ENCODE measurements at places on chromosomes 6 and 20. TPM values are rescaled to one million over a fixed set of nuclear protein-coding genes. Genes with fewer than 3 reads are reported as not detected.

Gene HLA-DQA2
- polyA plus RNA-seq = not detected

Gene NKAIN2
- 0.38 TPM for polyA plus RNA-seq

Gene PHACTR3
- polyA plus RNA-seq = under 0.01 TPM

Gene POU5F1
- polyA plus RNA-seq = not detected

Gene C20orf144
- 0.12 TPM for polyA plus RNA-seq

Gene SLC35D3
- polyA plus RNA-seq = not detected

Gene GHRH
- polyA plus RNA-seq = not detected

Gene LKAAEAR1
- not detected for polyA plus RNA-seq

Gene TBX18
- polyA plus RNA-seq = under 0.01 TPM

Gene PLEKHG1
- 4.2 TPM for polyA plus RNA-seq

Gene IRF4
- polyA plus RNA-seq = 0.60 TPM

Gene F13A1
- 45.6 TPM for polyA plus RNA-seq

Gene FAM83D
- polyA plus RNA-seq = 14.9 TPM

Gene SDHAF4
- 18.7 TPM for polyA plus RNA-seq

Gene ASIP
- polyA plus RNA-seq = 0.38 TPM

Gene UNC5CL
- 6.0 TPM for polyA plus RNA-seq

Gene VWA7
- 6.0 TPM for polyA plus RNA-seq

Gene PHACTR1
- 7.4 TPM for polyA plus RNA-seq

Gene LAMA2
- polyA plus RNA-seq = 9.6 TPM

Gene EGFL8
- 2.3 TPM for polyA plus RNA-seq

Gene BCAS1
- 198 TPM for polyA plus RNA-seq

Gene DDX27
- 16.8 TPM for polyA plus RNA-seq

Gene RWDD2A
- polyA plus RNA-seq = 2.3 TPM

Gene RBBP8NL
- 12.5 TPM for polyA plus RNA-seq

Gene CD109
- 0.46 TPM for polyA plus RNA-seq

Gene RFX6
- 0.46 TPM for polyA plus RNA-seq

Gene TGIF2
- 2.4 TPM for polyA plus RNA-seq

Gene TRDN
- not detected for polyA plus RNA-seq

Gene MUC22
- not detected for polyA plus RNA-seq

Gene GABRR1
- polyA plus RNA-seq = not detected

Gene ARMH2
- not detected for polyA plus RNA-seq

Gene LY6G6D
- 8.4 TPM for polyA plus RNA-seq

Gene APOM
- 2.3 TPM for polyA plus RNA-seq

Gene ERVFRD-1
- polyA plus RNA-seq = 0.60 TPM

Gene MAS1
- not detected for polyA plus RNA-seq

Gene TLDC2
- 24.3 TPM for polyA plus RNA-seq

Gene DPPA5
- not detected for polyA plus RNA-seq

Gene GSTA3
- polyA plus RNA-seq = not detected

Gene BTN1A1
- polyA plus RNA-seq = not detected

Gene RRBP1
- 245 TPM for polyA plus RNA-seq

Gene CASS4
- polyA plus RNA-seq = 2.7 TPM

Gene MEI4
- polyA plus RNA-seq = not detected
